Thoracic aorta (tissue), 2 donors: ENCODE measurements at places on chromosomes 11 and 22. TPM values are rescaled to one million over a fixed set of nuclear protein-coding genes. Genes with fewer than 3 reads are reported as not detected.

Gene CLCF1
- 27.1 TPM for total RNA-seq

- no peaks in the 10 kb centered on the region for H3K27me3 ChIP-seq
- H3K4me3 ChIP-seq: no peak overlapping the region
- no peaks in the 10 kb centered on the region for H3K36me3 ChIP-seq
- no peak for DNase-seq
- no peaks in the 10 kb centered on the region for H3K4me1 ChIP-seq
Observed at GRCh38 chr22:49303061-49303735, 524.5 kb downstream of the BRD1 start.

DNA sequence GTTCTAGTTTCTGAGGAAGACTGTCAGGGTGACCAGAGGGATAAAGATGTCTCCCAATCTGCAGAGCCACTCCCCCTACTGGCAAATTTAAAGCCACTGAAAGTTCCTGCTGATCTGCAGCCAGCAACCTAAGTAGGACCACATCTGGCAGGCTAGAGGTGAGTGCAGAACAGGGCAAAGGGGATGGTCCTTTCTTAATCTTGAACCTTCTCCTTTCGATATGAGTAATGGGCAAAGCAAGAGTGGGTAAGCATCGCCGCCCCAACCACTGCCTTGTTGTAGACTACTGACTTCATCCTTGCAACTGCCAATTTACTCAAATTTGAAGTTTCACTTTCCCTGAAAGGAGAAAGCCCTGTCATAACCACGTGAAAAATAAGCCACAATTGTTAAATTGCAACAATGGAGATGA, 30.7 kb downstream of the SCUBE2 start:
- H3K36me3 ChIP-seq: no peaks in the 10 kb centered on the region
- H3K27ac ChIP-seq: no peak overlapping the region
- no peak for DNase-seq
- no peaks in the 10 kb centered on the region for H3K27me3 ChIP-seq

Gene PLAAT2
- not detected for total RNA-seq

Gene VWA5A
- total RNA-seq: 32.8 TPM

DNA sequence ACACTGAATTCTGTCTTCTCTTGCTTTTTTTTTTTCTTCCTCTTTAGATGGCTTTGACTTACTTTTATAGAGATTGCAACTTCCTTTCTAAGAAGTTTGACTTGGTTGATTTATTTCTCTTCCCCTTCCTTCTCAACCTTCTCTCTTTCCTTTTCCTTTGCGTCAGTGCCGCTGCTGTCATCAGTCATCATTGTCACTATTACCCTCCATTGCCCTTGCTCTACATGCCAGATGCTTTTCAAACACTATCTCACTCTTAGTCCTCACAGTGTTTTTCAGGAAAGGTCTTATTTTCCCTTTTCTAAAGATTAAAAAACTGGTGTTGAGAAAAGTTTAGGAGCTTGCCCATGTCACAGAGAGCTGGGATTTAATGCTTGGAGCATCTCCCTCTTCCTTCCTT, 74.7 kb upstream of the C11orf87 start:
- no peaks in the 10 kb centered on the region for H3K4me1 ChIP-seq
- H3K4me3 ChIP-seq: no peak overlapping the region
- H3K27me3 ChIP-seq: no peaks in the 10 kb centered on the region
- H3K27ac ChIP-seq: no peak overlapping the region

GRCh38 chr11:88105526-88105925, 69.7 kb downstream of the RAB38 start:
- H3K4me3 ChIP-seq: no peak overlapping the region
- H3K36me3 ChIP-seq: no peaks in the 10 kb centered on the region
- no peak for DNase-seq
- no peaks in the 10 kb centered on the region for H3K27me3 ChIP-seq

Gene PRR33
- total RNA-seq: 0.41 TPM

Gene SCYL1
- 106 TPM for total RNA-seq

Gene PDGFB
- total RNA-seq: 10.8 TPM

Gene TUB
- total RNA-seq: 8.9 TPM

Gene MOV10L1
- 4.6 TPM for total RNA-seq
